ENCODE measurements at places on chromosomes 2 and 18.
A peak's percentile ranks its signal among the peaks of the same experiment; 100 is the strongest.

- H3K27ac ChIP-seq = no peak overlapping the region
- no peak for DNase-seq
- H3K36me3 ChIP-seq = no peaks in the 10 kb centered on the region
- H3K4me1 ChIP-seq = peaks cover 23% of the 10 kb centered on the region
Measured at GRCh38 chr2:172232708-172233396, 130.2 kb upstream of the DLX2 start.

DNA sequence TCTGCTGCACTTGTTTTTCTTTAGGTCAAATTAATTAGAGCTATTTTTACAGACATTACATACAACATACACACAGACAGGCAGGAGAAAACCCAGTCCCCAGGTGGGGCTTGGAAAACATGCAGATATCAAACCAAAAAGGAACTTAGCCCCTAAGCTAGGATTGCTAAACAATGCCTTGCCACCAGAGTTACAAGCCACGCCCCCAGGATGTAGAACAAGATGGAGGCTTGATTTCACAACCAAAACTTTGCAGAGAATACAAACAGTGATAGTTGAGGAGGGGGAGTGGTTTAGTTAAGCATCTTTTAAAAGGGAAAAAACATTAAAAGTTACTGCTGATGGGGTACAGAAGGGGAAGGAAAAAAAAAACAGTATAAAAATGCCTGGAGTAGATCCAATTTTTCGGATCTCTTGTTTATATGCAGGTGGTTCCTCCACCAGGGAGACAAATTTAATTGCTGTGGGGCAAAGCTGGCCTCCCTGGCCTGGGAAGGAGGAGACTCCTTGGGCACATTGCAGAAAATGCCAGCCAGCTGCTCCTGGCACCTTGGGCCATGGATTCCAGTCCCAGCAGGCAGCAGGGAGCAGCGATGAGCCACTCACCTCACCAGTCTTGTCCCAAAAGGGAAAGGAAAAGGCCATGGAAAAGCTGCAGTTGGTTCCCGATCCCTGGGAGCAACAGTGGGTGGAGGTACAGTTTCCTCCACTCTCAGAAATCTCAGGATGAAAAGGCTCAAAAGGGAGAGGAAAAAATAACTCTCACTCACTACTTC is 348.4 kb upstream of the REG3G start:
- DNase-seq = no peak
- no peak overlapping the region for H3K27ac ChIP-seq
- no peaks in the 10 kb centered on the region for H3K27me3 ChIP-seq
- H3K4me1 ChIP-seq = no peaks in the 10 kb centered on the region
- H3K4me3 ChIP-seq = no peak overlapping the region
- no peaks in the 10 kb centered on the region for H3K36me3 ChIP-seq

DNA sequence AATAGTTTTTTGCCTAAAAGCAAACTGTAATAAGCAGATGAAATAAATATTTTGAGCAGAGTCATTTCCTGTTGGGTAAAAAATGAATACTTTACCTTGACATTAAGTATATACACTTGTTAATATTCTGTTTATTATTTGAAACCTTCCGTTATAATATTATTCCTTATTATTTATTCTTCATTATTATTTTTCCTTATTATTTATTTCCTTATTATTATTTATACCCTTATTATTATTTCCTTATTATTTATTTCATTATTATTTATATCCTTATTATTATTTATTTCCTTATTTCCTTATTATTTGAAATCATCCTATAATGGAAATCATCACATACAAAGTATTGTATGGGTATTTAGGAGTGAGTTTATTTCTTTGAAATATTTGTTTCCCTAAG is 232.2 kb upstream of the RBBP8 start:
- no peaks in the 10 kb centered on the region for H3K4me1 ChIP-seq
- H3K4me3 ChIP-seq = no peak overlapping the region

DNA sequence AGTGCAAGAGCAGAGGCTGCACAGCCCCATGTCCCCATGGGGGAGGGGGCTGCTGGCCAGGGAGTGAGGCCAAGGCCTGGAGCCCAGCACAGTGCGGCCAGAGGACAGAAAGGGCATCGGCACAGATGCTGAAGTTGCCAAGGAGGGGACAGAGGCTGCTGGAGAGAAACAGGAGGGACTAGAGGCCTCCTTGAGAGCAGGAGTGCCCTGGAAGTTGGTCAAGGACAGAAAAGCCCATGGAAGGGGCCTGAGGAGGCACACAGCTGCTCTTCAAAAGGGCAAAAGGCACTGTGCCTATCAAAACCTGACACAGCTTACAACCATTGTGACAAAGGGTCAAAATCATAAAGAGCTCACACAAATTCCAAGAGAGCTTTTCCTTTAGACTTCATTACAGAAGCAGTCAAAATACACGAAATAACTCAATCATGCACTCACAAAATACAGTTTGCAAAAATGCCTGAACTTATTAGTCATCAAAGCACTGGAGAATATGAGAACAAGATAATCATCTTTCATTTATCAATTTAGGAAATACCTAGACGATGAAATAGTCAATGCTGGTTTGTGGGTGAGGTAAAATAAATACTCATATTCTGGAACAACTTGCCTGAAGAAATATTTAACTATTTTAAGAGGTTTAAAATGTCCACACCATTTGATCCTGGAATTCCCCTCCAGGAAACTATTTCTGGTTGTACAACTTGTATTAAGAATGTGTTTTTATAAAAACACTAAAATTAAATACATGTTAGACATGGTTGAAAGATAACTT is 79.6 kb downstream of the USP40 start:
- H3K4me1 ChIP-seq = no peaks in the 10 kb centered on the region
- no peaks in the 10 kb centered on the region for H3K36me3 ChIP-seq
- no peak overlapping the region for H3K27ac ChIP-seq

- H3K36me3 ChIP-seq = no peaks in the 10 kb centered on the region
- H3K27me3 ChIP-seq = no peaks in the 10 kb centered on the region
- H3K4me1 ChIP-seq = peaks cover 16% of the 10 kb centered on the region
- H3K4me3 ChIP-seq = no peak overlapping the region
- no peak for DNase-seq
Measured at GRCh38 chr18:25962919-25963318, 127.5 kb downstream of the SS18 start.

GRCh38 chr2:2145817-2146216 is 185.3 kb downstream of the MYT1L start:
- H3K27ac ChIP-seq = no peak overlapping the region
- DNase-seq = no peak
- no peak overlapping the region for H3K4me3 ChIP-seq
- no peaks in the 10 kb centered on the region for H3K36me3 ChIP-seq
- peaks cover 4% of the 10 kb centered on the region for H3K4me1 ChIP-seq

DNA sequence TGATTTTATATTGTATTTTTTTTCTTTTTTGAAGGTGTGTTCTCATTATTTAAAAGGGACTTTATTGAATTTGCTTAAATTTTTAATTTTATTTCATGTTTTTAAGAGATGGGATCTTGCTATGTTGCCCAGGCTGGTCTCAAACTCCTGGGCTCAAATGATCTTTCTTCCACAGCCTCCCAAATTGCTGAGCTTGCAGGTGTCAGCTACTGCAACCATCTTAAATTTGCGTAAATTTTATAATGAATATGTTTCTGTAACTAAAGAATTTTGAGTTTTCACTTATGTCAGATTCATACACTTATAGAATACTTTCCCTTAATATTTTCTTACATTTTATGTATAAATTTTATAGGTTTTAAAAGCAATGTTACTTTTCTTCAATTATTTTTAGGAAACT is 157.8 kb downstream of the ZNF804A start:
- no peaks in the 10 kb centered on the region for H3K27me3 ChIP-seq
- H3K36me3 ChIP-seq = no peaks in the 10 kb centered on the region
- no peak overlapping the region for H3K4me3 ChIP-seq

GRCh38 chr2:174259981-174260380 is 11.6 kb upstream of the OLA1 start:
- H3K27me3 ChIP-seq = no peaks in the 10 kb centered on the region
- no peak overlapping the region for H3K27ac ChIP-seq
- no peaks in the 10 kb centered on the region for H3K4me1 ChIP-seq
- DNase-seq = no peak

GRCh38 chr2:168120310-168120709 is 127.1 kb downstream of the STK39 start:
- H3K27ac ChIP-seq = no peak overlapping the region
- H3K4me3 ChIP-seq = no peak overlapping the region
- no peak for DNase-seq
- H3K36me3 ChIP-seq = no peaks in the 10 kb centered on the region
- no peaks in the 10 kb centered on the region for H3K27me3 ChIP-seq

GRCh38 chr2:179106676-179107428 is 56.9 kb upstream of the CCDC141 start:
- H3K27me3 ChIP-seq = no peaks in the 10 kb centered on the region
- peaks cover 1% of the 10 kb centered on the region for H3K36me3 ChIP-seq
- H3K27ac ChIP-seq = no peak overlapping the region
- no peaks in the 10 kb centered on the region for H3K4me1 ChIP-seq
- H3K4me3 ChIP-seq = no peak overlapping the region
- DNase-seq = no peak

DNA sequence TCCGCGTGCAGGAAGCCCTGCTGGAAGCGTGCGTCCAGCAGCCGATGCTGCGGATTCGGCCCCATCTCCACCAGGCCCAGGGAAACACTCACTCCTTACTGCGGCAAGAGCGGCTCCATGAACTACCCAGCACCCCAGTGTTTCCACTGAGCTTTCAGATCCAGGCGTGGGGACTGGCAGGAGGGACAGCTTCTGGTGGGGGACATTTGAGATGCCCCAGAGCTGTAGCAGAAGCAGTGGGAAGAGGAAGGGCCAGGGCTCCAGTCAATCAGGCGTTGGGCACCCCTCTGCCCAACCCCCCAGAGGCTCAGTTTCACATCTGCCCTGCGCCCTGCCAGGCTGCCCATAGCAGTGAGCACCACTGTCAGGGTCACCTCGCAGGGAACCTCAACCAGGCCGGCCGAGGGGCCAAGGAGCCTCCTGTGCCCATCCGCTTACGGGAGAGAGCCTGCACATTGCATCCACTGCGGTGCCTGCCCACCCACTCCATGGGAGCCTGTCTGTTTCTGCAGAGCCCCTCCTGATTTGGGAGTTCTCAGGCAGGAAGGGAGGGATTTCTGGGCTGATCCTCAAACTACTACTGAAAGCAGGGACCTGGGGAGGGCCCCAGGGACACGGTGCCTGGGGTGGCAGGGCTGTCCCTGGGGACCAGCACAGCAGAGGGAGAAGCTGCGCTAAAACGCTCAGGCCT is 4.6 kb downstream of the AGXT start:
- no peaks in the 10 kb centered on the region for H3K36me3 ChIP-seq
- no peak overlapping the region for H3K4me3 ChIP-seq
- H3K27me3 ChIP-seq = no peaks in the 10 kb centered on the region
- DNase-seq = no peak
- no peak overlapping the region for H3K27ac ChIP-seq

DNA sequence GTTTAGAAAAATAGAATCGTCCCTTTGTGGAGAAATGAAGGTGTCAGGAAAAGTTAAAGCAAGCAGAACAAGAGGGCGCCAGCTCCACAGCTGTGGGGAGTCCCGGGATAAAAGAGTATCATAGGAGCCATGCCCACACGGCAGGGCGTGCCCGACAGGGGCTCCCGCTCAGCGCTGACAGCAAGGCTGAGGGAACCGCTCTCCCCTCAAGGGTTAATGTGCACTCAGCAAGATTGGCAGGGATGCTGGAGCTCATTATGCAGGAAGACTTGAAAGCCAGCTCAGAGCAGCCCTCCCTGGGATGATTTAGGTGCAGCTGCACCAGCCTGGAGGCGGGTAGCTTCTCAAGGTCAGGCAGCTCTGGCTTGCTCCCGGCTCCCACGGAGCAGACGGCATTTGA is 500.2 kb downstream of the EIPR1 start:
- H3K36me3 ChIP-seq = no peaks in the 10 kb centered on the region
- DNase-seq = no peak
- no peak overlapping the region for H3K4me3 ChIP-seq
- no peak overlapping the region for H3K27ac ChIP-seq
- H3K27me3 ChIP-seq = no peaks in the 10 kb centered on the region
- H3K4me1 ChIP-seq = no peaks in the 10 kb centered on the region

- H3K27me3 ChIP-seq = no peaks in the 10 kb centered on the region
- no peak for DNase-seq
- no peak overlapping the region for H3K4me3 ChIP-seq
- H3K4me1 ChIP-seq = peaks cover 14% of the 10 kb centered on the region
- no peaks in the 10 kb centered on the region for H3K36me3 ChIP-seq
Measured at GRCh38 chr18:36636237-36636817, 192.5 kb downstream of the TPGS2 start.

DNA sequence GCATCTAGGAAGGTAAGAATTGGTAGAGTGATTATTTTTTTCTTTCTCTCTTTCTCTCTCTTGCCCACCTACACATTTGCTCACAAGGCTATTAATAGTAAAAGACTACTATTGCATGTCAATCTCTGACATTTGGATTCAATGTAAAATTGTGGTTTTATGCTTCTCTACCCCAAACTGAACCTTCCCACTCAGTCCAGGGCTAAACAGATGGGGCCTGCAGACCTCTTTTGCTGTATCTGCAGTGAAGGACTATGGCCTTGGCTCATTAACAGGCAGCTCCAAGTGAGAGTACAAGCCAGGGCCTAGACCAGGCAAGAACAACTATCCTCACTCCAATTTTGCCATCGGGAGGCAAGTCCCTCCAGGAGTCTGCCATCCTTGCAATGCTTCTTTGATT is 68.3 kb upstream of the ARL4C start:
- no peak overlapping the region for H3K27ac ChIP-seq
- H3K4me1 ChIP-seq = peaks cover 12% of the 10 kb centered on the region
- H3K4me3 ChIP-seq = no peak overlapping the region
- H3K36me3 ChIP-seq = no peaks in the 10 kb centered on the region
- DNase-seq = no peak

GRCh38 chr2:892892-893291 is 57.8 kb upstream of the SNTG2 start:
- H3K4me1 ChIP-seq = no peaks in the 10 kb centered on the region
- no peaks in the 10 kb centered on the region for H3K27me3 ChIP-seq
- H3K27ac ChIP-seq = no peak overlapping the region
- no peak overlapping the region for H3K4me3 ChIP-seq

GRCh38 chr2:108575132-108575966 is 41.1 kb downstream of the LIMS1 start:
- no peaks in the 10 kb centered on the region for H3K27me3 ChIP-seq
- H3K4me1 ChIP-seq = peaks cover 25% of the 10 kb centered on the region
- H3K36me3 ChIP-seq = no peaks in the 10 kb centered on the region
- H3K4me3 ChIP-seq = peak overlapping the region; percentile 0
- peak overlapping the region; percentile 47 for H3K27ac ChIP-seq

DNA sequence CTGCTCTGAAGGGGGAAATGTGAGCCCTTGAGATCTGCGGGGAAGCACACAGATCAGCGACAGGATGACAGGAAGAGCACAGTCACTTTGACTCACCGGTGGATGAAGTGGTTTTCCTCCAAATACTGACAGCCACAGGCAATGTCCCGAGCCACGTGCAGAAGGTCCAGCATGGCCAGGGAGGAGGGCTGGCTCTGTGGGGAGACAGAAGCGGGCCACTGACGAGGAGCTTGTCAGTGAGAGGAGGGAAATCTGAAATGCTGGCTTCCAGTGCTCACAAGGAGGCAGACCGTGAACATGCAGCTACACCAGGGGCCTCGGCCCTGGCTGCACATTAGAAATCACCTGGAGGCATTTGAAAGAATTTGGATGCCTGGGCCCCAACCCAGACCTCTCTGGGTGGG is 98.7 kb downstream of the CLIP4 start:
- H3K27me3 ChIP-seq = no peaks in the 10 kb centered on the region
- DNase-seq = no peak
- no peak overlapping the region for H3K27ac ChIP-seq
- H3K4me3 ChIP-seq = no peak overlapping the region

GRCh38 chr2:165573534-165574461 is 104.3 kb downstream of the CSRNP3 start:
- H3K4me1 ChIP-seq = peaks cover 24% of the 10 kb centered on the region
- peak overlapping the region; percentile 50 for H3K4me3 ChIP-seq
- peak; percentile 92 for DNase-seq
- H3K36me3 ChIP-seq = no peaks in the 10 kb centered on the region
- H3K27ac ChIP-seq = peak overlapping the region; percentile 5

All from neural progenitor cell (in vitro differentiated cells).